ENCODE measurements at places on chromosomes 5 and 9. TPM values are rescaled to one million over a fixed set of nuclear protein-coding genes. Genes with fewer than 3 reads are reported as not detected.

GRCh38 chr5:164097749-164098148 lies 592.3 kb downstream of the MAT2B start:
- no peak for DNase-seq

DNA sequence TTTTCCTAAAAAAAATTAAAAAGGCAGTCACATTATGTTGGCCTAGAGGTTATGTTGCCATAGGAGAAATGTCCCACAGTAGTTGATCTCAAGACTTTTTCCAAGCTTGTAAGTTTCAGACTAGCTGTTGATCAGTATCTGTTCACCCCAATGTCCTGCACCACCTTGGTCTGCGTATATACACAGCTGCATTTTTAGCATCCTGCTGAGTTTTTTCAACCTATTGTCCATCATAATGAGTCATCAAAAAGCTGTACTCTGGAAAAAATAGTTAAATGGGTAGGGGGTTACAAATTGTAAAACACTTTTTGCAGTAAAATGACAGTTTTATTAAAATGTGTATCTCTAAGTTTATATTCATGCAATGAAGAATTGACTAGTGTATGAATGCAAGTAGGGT lies 53.2 kb upstream of the TMEM171 start:
- DNase-seq: no peak

DNA sequence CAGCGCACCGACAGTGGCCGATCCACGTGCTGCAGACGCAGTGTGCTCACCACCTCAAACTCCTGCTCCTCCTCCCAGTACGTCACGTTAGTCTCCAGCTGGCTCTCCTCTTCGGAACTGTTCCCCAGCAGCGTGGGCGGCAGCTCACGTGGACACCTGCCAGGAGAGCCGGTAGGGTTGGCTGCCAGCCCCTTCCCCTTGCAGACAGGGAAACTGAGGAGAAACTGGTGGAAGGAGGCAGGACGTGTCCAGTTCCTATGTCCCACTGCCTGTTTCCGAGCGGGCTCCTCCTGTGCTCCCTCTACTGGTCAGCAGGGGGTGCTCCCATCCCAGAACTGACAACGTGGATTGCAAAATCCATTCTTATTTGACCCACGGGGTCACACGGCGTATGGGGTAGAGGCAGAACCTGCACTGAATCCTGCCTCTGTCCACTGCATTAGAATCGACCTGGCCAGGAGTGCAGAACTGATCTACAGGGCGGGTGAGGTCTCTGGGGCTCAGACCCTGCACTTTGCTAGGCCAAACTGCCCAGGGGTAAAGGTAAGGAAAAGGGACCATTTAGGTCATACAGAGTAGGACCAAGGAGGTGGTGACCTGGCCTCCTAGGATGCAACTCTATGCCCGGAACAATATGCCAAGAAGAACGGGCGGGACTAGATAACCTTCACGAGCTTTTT lies 25.7 kb downstream of the PDGFRB start:
- DNase-seq: no peak

- no peak for DNase-seq
Observed at GRCh38 chr5:161258438-161258837, 288.1 kb downstream of the GABRB2 start.

GRCh38 chr5:135186662-135187522 lies 152.9 kb upstream of the PITX1 start:
- no peak for DNase-seq

GRCh38 chr5:6087576-6087975 lies 290.8 kb downstream of the MED10 start:
- no peak for DNase-seq

DNA sequence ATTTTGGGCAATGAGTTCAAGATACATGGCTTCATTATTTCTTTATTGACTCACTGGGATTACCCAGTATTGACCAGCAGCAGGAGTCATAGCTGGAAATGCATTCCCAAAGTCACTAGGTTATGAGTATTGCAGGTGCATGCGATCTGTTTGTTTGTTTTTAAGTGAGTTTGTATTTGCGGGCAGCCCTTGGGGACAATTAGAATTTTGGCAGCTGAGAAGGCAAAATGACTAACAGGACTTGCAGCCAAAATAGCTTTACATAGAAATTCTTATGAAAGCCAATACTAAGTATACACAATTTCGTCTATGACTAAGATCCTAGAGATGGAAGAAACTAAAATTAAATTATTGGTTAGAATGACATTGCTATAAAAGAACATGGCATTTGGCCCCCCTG lies 18.1 kb upstream of the RGMB start:
- DNase-seq: no peak

DNA sequence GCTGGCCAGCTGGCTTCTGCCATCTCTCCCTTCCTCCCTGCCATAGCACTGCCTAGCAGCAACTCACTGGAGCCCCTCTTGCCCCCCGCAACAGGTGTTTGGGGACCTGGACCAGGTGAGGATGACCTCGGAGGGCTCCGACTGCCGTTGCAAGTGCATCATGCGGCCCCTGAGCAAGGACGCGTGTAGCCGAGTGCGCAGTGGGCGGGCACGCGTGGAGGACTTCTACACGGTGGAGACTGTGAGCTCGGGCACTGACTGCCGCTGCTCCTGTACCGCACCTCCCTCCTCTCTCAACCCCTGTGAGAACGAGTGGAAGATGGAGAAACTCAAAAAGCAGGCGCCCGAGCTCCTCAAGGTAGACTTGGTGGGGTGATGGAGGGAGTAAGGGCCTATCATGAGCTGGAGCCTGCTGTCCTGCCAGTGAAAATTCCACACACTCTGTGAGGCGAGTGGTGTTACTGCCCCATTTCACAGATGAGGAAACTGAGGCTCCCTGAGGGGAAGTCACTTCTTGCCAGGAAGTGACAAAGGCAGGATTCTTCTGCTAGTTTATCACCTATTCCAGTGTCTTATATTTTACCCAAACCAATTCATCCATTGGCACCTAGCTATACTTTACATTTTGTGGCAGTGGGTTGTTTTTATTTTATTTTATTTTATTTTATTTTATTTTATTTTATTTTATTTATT lies 10.1 kb downstream of the OLFML2A start:
- DNase-seq: no peak

- DNase-seq: no peak
Observed at GRCh38 chr5:36402512-36402906, 100.8 kb upstream of the RANBP3L start.

GRCh38 chr5:74465724-74466123 lies 174.8 kb downstream of the ENC1 start:
- DNase-seq: no peak

DNA sequence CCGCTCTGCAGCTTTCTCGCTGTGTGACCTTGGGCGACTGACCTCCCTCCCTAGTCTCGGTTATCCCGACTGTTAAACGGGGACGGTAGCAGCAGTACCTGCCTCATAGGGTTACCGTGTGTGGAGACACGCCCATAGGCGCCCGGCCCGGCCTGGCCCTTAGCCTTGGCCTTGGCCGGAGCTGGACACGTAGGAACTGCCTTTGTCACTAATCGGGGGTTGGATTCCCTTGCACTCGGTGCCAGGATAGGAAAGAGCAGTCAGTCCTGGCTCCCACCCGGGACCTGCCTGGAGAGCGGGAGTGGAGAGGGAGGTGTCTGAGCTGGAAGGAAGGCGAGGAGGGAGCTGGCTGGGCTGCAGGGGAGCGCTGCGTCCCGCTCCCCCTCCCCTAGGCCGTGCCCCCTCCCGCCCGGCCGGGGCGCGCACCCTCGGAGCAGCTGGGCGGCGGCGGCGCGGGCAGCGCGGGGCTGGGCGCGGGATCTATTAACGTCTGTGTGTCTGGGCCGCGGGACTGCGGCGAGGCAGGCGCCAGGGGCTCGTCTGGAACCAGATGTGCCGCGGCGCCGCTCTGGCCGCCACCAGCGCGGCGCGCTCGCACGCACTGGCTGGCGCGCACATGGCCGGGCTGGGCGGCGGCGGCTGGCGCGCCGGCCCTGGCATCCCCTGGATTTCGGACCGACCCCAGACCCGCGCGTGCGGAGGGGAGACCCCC lies 31.7 kb downstream of the PRRX2 start:
- no peak for DNase-seq

DNA sequence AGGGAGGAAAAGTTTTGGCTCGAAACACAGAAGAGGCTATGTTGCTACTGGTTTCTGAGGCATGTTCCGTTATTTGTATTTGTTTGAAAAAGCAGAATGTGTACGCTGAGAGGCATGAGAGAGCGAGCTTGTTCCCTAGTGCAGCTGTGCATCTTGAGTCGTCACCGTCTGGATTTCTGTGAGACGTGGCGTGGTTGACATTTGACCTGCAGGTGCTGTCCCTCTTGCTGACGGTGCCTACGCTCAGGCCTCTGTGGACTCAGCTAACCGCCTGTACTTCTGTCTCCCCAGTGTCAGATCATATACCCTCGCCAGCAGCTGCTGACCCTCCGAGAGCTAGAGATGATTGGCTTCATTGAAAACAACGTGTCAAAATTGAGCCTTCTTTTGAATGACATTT lies 21.5 kb downstream of the TRIP13 start:
- no peak for DNase-seq

GRCh38 chr5:87136733-87137132 lies 130.9 kb upstream of the RASA1 start:
- DNase-seq: no peak

- no peak for DNase-seq
Observed at GRCh38 chr9:35797311-35798109, 6.1 kb downstream of the NPR2 start.

DNA sequence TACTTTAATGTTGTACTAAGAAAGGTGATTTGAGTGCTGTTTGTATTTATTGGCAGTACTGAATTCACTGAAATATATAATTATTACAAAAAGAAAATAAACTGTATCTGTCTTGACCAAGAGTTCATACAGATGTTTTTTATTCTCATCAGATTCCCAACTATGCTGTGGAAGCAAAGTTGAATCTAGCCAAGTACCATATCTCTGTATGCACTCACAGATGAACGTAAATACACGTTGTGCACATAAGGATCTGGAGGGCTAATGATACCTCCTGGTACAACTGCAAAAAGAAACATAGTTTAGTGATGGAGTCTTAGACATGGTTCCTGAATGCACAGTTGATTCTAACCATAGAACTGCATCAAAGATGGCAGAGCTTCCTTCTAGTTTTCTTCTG lies 169.4 kb downstream of the CD180 start:
- no peak for DNase-seq

GRCh38 chr9:13915591-13916301 lies 398.2 kb downstream of the NFIB start:
- DNase-seq: no peak

DNA sequence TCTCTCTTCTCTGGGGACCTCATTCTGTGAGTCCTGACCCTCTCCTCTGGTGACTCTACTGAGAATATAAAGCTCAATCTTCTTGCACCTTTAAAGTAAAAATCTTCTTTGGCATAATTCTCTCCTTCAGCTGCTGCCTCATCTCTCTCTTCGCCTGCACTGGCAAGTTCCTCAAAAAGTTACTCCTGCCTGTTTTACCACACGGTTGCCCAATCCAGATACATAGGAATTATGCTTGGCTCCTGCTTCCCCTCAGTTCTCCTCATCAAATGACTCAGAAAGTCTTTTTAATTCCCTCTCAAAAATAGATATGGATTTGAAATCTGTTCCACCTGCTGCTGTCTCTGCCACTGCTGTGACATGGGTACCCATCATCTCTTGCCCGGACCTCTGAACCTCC lies 14.4 kb upstream of the HRCT1 start:
- DNase-seq: no peak

DNA sequence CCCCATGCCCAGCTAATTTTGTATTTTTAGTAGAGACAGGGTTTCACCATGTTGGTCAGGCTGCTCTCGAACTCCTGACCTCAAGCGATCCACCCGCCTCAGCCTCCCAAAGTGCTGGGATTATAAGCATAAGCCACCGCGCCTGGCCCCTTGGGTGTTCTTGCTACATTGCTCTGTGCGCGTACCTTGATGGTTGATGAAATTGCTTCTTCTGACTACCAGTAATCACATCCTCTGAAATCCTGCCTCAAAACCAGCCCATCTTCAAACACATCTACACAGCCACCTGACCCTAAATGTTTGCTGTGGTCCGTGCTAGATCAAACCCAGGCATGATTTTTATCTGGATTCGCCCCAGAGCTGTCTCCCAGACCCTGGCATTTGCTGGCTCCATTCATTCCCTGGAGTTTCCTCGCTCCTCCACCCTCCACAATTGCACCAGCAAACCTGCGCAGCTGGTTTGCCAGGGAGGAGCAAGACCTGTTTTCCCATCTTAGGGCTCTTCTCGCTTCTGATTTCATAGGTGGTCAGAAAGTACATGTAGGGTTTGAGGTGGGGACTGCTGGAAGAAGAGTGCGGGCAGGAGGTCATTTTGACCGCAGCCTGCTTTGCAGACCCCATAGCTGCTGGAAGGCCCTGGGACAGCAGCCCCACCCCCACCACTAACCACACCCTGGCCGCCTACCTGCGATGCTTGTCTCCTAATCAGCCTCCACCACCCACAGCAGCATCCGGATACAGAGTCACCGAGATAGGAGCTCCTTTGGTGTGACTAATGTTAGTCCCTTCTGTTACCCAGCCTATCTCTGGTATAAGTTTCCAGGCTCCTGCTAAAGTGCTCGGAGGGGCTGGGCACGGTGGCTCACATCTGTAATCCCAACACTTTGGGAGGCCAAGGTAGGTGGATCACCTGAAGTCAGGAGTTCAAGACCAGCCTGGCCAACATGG lies 22.7 kb downstream of the SWI5 start:
- DNase-seq: no peak

DNA sequence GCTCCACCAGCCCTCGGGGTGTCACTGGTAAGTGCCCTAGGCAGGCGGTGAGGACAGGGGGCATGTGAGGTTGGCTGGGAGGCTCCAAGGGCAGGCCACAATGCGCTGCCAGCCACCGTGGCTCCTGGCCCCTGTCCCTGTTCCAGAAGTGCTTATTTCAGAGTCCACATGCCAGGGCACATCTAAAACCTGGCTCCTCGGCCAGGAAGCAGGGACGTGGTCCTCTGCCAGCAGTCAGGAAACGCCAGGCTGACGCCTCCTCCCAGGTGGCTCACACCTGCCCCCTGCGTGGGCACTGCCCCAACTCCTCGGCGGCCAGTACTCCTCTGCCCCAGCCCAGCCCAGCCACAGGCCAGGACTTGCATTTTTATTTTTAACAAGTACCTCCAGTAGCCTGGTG lies 68.5 kb downstream of the SECISBP2 start:
- DNase-seq: no peak

Gene CD274
- 3.8 TPM for polyA plus RNA-seq

Gene PCDHGA11
- polyA plus RNA-seq: 7.4 TPM

Gene RMRP
- 235 TPM for polyA plus RNA-seq

Gene SPINK13
- not detected for polyA plus RNA-seq

Gene NUTM2G
- polyA plus RNA-seq: not detected

Gene DPM2
- 35.0 TPM for polyA plus RNA-seq

Gene KCNIP1
- polyA plus RNA-seq: not detected

Gene PCDHAC2
- not detected for polyA plus RNA-seq

Gene ASTN2
- polyA plus RNA-seq: 10.7 TPM

Gene SOWAHA
- polyA plus RNA-seq: not detected

Gene FPGS
- 61.9 TPM for polyA plus RNA-seq

Gene PLAC8L1
- 0.33 TPM for polyA plus RNA-seq
